ENCODE measurements at places on chromosomes 3 and 15.

GRCh38 chr3:117837391-117837790, 1127.8 kb downstream of the TUSC7 start:
- DNase-seq: no peak

GRCh38 chr3:67361323-67361722, 293.1 kb downstream of the SUCLG2 start:
- DNase-seq: no peak

GRCh38 chr15:99692825-99693224, 40.4 kb downstream of the LYSMD4 start:
- no peak for DNase-seq

GRCh38 chr3:8529181-8529637, 27.6 kb downstream of the LMCD1 start:
- DNase-seq: no peak

DNA sequence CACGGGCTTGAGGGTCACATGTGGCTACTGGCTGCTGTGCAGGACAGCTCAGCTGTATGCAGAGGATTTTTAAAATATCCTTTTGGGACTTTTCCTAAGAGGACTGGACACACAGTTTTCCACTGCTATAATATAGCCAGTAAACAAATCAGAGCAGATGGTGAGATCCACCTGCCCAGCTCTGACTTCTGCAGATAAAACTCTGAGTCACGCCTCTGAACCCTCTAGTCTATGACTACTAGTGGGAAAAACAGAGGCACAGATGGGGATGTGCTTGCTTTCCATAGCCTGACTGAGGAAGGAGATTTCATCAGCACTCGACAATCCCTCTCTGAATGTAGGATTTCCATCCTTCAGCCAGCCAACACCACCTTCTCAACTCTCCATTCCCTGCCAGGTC, 45.1 kb downstream of the COLQ start:
- no peak for DNase-seq

DNA sequence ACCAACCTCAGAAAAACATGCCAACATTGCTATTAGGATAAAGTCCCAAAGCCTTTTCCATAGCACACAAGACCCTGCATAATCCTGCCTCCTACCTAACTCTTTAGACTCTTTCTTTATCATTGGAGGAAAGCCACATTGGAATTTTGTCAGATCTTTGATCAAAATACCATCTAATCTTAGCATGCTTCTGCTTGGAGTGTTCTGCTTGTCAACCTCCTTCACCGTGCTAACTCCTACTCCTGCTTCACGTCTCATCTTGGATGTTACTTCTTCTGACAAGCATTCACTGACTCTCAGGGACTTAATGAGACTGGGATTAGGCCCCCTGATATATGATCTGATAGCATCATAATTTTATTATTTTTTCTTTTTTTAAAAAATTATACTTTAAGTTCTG, 7.4 kb upstream of the GLCE start:
- no peak for DNase-seq

GRCh38 chr3:26438981-26439884, 183.3 kb upstream of the LRRC3B start:
- no peak for DNase-seq

DNA sequence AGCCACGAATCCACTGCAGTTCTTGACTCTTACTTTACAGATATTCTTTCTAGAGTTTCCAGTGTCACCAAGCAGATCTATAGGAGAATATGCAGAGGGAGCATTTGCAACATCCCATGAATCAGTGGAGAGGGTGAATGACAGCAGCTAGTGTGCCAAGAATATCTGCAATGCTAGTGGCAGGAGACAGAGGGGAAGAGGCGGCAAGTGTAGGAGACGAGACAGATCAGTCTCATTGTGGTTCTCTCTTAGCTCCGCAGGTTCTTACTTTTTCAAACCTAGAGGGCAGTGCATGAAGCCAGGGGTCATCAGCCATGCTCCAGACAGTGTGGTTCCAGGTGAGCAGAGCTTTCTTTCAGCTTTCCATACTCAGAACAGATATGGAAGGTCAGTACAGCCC, 744 bp downstream of the ZNF619 start:
- DNase-seq: no peak

DNA sequence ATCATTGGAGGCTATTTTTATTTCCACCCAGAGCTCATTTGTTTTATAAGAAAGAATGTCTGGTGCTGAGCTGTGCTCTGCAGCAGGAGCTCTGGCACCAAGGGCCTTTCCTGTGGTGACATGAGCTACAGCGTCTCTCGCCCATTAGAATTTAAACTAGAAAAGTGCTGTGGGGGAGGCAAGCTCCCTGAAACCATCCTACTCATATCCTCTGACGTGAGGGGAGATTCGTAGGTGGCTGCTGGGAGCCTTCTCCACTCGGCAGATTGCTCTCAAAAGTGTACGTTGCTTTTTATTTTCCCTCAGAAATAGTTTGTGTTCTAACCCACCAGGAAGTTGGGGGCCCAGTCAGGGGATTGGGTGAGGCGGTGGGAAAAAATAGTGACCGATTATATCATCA, 76.3 kb upstream of the ARHGEF3 start:
- DNase-seq: peak; percentile 43

DNA sequence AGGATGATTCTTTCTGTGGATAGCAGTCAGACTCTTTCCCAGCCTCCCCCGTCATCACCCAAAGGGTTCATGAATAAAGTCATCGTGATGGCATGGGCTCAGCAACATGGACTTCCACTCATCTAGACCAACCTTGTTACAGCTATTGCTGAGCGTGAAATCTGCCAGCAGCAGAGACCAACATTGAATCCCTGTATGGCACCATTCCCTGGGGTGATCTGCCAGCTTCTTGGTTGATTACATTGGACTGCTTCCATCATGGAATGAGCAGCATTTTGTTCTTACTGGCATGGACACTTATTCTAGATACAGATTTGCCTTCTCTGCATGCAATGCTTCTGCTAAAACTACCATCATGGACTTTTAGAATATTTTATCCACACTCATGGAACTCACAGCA, 195.6 kb upstream of the AZI2 start:
- DNase-seq: no peak

DNA sequence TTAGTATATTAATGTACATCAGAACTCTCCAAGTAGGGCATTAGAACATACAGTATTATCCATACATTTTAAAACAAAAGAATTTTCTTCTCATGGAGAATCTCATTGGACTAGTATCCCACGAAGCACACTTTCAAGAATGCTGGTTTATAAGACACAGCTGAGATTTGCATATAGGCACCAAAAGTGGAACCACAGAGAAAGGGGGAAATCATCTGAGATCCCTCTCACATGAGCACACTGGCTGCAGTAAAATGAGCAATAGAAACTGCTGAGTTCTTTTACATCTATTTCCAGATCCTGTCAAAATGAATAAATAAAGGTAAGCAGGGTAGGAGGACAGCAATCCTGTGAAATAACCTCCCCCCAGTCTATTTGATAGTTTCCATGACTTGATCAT, 665.3 kb downstream of the FHIT start:
- no peak for DNase-seq

- DNase-seq: no peak
These were observed 133.2 kb downstream of the LMLN start for GRCh38 chr3:198093112-198093679.

- DNase-seq: no peak
These were observed 157.5 kb downstream of the GABRB3 start for GRCh38 chr15:26615188-26615926.

GRCh38 chr3:56926243-56926946, 124.6 kb upstream of the ARHGEF3 start:
- DNase-seq: no peak

DNA sequence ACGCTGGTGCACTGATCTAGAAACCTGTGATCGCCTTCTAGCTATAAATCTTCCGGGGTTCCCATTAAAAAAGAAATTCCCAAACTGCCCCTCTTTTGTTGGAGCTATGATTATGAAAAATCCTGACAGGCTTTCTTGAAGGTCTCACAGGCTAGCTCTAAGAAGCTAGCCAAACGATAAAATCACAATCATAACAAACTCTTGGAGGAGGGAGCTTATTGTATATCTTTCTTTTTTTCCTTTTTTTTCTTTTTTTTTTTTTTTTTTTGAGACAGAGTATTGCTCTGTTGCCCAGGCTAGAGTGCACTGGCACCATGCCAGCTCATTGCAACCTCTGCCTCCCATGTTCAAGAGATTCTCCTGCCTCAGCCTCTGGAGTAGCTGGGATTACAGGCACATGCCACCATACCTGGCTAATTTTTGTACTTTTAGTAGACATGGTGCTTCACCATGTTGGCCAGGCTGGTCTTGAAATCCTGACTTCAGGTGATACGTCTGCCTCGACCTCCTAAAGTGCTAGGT, 72.0 kb downstream of the MYO1E start:
- DNase-seq: no peak

DNA sequence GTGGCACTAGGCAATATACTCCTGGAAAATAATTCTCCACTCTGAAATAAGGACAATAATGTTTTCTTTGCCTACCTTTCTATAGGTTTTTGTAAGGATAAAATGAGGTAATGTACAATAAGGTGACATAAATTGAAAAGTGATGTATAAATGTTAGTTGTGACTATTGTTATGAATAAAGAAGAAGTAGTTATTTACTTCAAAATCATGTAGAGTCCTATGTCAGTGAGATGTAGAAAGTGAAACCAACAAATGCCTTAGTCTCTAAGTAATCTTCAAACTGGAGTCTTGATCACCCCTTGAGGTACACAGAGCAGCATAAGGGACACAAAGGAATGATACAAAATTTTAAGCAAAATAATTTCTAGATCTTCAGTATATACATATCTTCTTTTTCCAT, 60.3 kb upstream of the TP63 start:
- DNase-seq: no peak

DNA sequence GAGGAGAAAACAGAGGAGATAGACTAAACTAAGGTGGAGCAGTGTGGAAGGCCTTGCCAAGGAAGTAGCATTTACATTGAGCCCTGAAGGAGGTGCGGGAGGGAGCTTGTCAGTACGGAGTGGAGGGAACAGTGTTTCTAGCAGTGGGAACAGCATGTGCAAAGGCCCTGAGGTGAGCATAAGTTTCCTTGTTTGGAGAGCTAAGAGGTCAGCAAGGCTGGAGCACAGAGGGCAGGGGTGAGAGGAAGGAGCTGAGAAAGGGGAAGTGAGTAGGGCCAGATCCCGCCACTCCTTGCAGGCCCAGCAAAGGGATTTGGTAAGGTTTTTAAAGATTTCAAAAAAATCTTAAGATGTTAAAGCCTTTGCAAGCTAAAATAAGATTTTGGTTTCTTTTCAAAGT, 70.1 kb downstream of the HMCES start:
- DNase-seq: no peak

- no peak for DNase-seq
These were observed 146.7 kb downstream of the NR2E3 start for GRCh38 chr15:71957026-71957425.
